ENCODE measurements at places on chromosomes 6 and 20.

DNA sequence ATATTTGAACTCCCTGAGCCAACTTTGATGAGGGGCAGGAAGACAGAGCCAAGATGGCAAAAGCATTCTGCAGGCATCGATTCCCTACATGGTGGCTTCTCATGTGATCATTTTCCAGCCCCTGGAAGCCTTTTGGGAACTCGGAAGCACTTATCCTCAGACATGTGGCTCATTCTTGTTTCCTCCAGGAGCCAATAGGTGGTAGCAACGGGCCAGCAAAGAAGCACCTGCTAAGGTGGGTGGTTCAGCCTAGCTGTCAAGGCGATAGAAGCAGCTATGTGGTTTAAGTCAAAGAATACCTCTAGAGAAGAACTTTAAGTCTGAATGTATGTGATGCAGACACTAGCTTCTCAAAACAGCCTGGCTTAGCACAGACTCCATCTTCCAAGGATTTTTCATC lies 64.9 kb upstream of the PAX1 start:
- no peak for DNase-seq

GRCh38 chr6:147653631-147654030 lies 145.1 kb downstream of the SAMD5 start:
- no peak for DNase-seq

GRCh38 chr20:11529047-11529446 lies 388.6 kb upstream of the BTBD3 start:
- no peak for DNase-seq

DNA sequence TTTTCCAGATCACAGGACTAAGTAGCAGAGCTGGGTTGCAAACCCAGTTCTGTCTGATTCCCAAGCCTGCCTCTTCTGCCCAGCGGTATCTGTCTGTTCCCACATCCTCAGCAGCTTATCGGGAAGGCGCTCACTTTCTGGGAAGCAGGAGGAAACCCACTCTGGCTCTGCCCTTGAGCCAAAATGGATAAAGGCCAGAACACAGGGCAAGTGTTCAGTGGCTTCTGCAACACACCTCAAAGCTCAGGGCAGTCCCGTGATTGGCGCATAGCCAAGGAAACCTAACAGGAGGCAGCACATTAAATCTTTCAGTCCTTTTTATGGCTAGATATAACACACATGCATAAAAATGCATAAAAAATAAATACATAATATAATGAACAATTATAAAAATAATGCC lies 262.2 kb downstream of the NRN1 start:
- DNase-seq: no peak

DNA sequence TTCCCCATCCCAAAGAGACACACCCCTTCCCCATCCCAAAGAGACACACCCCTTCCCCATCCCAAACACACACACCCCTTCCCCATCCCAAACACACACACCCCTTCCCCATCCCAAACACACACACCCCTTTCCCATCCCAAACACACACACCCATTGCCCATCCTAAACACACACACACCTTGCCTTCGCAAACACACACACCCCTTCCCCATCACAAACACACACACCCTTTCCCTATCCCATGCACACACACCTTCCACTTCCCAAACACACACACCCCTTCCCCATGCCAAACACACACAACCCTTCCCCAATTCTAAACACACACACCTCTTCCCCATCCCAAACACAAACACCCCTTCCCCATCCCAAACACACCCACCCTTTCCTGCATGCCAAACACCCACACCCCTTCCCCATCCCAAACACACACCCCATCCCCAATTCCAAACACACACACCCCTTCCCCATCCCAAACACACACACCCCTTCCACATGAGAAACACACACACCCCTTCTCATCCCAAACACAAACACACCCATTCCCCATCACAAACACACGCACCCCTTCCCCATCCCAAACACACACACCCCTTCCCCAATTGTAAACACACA lies 315.3 kb downstream of the KIF16B start:
- DNase-seq: no peak

- DNase-seq: no peak
Measured at GRCh38 chr6:135168766-135169165, 12.3 kb upstream of the MYB start.

DNA sequence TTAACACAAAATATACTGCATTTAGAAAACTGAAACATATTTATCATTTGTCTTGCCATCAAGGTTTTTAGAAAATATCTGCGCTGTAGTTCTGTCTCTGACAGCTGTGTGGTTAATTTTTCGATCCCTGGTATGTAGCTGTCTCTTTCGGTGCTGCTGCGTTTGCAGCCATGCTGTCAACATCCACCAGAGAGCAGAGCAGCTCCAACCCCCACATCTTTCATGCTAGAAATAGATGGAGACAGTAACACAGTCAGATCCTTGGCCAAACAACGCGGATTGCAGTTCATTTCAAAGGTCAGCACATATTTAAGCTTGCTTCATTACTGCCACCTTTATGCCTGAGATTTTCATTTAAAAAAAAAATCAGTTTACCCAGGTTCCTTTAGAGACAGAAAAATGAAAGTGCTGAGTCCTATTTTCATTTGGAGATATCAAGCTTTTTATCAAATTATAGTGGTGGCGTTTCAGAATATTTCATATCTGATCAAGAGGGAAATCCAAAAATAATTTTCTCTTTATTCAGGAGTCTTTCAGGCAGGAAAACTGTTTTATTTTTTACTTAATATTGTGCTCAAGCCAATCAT lies 157.7 kb upstream of the MMS22L start:
- DNase-seq: no peak

GRCh38 chr6:84774157-84774984 lies 10.0 kb upstream of the TBX18 start:
- DNase-seq: no peak

DNA sequence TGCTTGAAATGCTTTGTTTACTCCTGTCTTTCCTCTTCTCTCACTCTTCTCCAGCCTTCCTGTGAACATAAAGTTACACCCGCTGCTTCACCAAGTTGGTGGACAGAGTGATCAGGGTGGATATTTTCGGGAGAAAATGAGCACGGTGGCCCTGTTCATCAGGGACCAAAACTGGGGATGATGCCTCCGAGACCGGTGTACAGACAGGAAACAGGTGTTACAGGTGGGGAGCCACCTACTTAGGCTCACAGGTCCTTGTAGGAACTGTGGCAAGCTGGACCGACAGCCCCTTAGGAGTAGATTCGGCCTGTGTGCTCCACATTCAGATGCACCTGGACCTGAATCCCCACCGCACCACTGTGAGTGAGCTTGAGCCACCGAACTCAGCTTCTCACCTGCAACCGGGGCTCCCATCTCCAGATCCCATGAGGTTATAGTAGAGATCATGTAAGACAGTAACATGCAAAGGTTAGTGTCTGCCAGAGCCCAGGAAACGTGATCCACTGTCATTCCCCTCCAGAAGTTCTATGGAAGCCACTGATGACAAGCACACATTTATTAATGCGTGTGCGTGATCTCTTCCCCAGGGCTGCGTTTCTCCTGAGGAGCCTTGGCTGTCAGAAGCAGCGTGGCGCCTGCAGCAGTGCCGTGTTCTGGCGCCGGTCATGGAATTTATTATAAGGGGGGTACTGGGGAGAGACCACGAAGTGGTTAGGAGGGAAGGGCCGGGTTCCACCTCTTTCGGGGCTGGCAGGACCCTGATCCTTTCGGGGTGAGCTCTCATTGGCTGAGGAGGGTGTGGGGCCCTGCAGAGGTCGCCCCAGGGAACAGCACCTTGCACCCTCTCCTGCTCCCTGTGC lies 94.2 kb downstream of the ERMARD start:
- no peak for DNase-seq

- no peak for DNase-seq
Measured at GRCh38 chr6:108741331-108741989, 106.8 kb upstream of the ARMC2 start.

GRCh38 chr6:44126320-44127149 lies 717 bp downstream of the MRPL14 start:
- DNase-seq: peak; percentile 68

- DNase-seq: no peak
Measured at GRCh38 chr6:142294679-142295078, 7.1 kb upstream of the ADGRG6 start.

DNA sequence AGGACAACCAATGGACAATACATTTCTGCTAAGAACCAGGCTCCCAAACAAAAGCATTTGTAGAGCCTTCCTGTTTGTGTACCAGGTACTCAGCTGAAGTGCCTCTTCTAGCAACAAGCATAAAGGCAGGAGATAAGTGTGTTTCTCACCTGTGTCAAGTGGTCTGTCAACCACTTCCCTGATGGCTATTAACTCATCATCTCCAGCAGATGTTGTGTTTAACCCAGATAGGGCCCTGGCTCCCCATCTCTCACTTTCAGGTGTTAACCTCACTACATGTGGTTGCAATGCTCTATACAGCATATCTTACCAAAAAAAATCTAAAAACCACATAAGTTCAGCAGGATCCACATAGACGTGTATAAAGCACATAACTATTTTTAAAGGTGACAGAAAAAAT lies 9.6 kb upstream of the IL17A start:
- DNase-seq: no peak

GRCh38 chr6:14178083-14178445 lies 60.5 kb downstream of the CD83 start:
- DNase-seq: no peak

- DNase-seq: no peak
Measured at GRCh38 chr6:10535193-10535592, 14.0 kb downstream of the GCNT2 start.

- DNase-seq: peak; percentile 17
Measured at GRCh38 chr6:27019651-27020552, 227.6 kb upstream of the PRSS16 start.

DNA sequence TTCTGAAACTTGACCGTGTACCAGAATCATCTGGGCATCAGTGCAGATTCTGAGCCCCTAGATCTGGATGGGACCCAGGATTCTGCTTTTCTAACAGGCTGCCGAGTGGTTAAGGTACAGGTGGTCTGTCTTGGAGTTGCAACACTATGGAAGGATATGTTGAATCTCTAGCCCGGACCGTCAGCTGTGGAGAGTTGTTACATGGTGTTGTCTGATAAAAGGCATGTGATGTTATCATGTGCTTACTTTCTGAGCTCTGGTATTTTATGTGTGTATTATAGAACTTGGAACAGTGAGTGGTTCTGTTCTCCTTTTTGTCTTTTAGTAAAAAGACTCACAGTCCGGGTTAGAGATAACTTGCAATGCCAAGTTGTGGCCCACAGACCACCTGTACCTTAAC lies 123.0 kb downstream of the JARID2 start:
- no peak for DNase-seq

DNA sequence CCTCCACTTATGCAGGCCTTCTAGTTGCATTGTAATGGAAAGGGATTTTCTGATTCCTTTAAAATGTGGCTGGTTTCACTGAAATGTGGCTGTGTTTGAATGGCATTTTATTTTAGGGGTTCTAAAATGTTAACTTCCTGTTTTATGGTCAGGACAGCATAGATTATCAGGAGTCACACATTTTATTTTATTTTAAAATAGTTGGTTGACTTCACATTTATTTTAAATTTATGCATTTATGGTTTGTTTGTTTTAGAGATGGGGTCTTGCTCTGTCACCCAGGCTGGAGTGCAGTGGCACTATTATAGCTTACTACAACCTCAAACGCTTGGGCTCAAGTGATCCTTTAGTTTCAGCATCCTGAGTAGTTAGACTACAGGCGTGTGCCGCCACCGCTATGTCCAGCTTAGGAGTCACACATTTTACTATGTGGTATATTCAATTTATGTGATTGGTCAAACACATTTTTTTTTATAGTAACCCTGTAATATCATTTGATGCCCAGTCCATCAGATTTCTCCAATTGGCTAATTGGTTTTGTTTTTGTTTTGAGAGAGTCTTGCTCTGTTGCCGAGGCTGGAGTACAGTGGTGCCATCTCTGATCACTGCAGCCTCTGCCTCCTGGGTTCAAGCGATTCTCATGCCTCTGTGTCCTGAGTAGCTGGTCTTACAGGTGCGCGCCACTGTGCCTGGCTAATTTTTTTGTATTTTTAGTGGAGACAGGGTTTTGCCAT lies 2.3 kb downstream of the DTD1 start:
- DNase-seq: no peak

DNA sequence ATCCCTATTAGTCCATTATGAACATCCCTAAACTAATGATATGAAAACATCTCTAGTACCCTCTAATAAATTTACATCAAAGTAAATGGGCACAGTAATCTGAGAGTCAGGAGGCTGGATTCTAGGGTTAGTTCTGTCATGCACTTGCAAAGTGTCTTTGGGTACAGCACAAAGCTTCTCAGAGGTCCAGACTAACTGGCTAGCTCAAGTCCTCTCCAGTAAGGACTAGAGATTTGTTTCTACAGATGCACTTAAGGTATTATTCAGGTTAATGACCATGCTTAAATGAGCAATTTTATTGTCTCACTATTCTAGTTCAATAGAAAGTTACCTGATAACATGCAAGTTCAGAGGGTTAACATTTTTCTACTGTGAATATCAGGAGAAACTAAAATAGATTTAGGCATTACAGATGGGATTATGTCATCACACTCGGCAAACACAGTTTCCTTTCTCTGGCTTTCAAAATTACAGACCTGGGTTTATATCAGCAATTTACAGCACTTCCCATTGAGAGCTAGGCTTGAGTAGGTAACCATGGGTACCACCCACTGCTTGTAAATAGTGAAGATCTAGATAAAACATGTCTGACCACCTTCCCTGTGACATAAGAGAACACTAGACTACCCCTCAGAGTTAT lies 402.9 kb upstream of the RUNX2 start:
- DNase-seq: no peak

- no peak for DNase-seq
Measured at GRCh38 chr6:34973547-34974248, 84.6 kb downstream of the ANKS1A start.

DNA sequence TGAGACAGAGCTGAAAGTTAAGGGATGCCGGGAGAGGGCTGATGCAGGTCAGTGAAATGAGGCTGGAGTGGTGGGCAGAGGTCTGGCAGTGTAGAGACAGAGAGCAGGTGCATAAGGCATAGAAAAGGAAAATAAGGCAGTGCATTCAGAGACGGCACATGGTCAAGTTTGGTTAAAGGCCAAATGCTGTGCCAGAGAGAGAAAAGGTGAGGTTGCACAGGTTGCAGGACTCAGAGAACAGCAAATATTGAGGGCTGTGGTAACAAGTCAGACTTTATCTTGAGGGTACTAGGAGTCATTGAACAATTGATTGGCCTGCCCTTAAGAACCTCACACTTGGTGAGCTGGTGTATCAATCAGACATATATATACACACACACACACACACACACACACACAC lies 102.9 kb upstream of the TSHZ2 start:
- DNase-seq: no peak

DNA sequence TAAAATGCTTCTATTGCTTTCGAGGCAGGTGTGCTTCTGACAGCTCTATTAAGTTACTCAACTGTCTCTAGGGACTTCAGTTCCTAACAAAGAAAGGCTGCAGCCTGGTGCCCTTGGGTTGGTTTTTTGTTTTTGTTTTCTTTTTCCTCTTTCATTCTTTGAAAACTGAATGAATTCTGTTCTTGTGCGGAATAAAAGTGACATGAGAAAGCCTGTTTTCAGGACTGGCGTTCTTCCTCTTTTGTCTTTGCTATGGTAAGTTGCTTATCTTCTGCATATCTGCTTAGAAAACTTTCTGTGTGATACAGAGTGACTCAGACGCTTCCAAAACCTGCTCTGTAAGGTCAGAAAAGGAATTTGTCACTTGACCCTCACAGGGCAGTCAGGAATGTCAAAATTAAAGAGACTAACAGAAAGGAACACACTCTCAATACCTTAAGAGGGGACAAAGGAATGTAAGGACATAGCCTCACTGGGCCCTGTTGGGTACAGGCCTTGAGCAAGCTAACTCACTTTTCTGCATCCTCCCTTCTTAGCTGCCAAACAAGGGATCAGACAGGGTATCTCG lies 56.2 kb upstream of the NHSL1 start:
- DNase-seq: no peak
